ENCODE measurements at places on chromosomes 12 and 14. TPM values are rescaled to one million over a fixed set of nuclear protein-coding genes. Genes with fewer than 3 reads are reported as not detected.

GRCh38 chr12:105466901-105467598 is 136.6 kb downstream of the C12orf75 start:
- no peak for DNase-seq

- DNase-seq = no peak
Observed at GRCh38 chr14:77529963-77530362, 31.3 kb upstream of the ISM2 start.

DNA sequence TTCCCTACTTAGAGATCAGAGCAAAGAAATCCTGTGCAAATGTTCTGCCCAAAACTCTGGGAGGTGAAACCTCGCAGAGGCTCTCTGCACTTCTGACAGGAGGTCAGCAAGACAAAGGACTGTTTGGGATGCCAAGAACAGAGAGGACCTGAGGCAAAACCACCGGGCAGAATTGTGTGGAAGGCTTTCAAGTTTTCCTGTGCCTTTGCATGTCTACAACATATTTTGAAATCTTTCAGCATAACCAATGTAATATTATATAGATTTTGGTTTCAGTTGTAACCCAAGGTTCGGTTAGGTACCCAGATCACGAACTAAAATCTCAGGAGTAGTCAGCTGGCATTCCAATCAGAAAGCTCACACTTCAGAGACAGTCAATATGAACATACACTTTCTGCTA is 99.4 kb upstream of the PLEKHA5 start:
- DNase-seq = no peak

DNA sequence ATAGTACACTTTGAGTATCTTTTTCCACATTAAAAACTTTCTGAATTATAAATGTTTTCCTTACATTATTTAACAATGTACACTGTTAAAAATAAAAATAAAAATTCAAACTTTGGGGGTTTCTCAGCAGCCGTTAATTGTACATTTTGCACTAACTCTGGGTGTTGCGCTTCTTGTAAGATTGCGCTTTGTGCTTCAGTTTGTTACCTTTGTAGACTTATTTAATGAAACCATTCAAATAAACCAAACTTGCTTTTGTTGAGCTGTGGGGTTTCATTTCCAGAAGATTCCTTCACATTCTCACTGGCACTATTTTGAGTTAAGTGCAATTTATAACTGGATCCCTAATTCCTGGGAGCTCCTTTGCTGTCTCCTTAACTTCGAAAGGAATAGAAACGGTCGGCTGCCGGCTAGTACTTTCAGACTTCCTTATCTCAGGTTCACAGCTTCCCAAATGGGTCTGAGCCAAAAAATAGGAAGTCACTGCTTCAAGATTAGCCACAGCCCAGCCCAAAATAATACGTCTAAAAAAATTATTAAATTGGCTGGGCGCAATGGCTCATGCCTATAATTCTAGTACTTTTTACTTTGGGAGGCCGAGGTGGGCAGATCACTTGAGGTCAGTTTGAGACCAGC is 38.2 kb downstream of the RAD52 start:
- DNase-seq = no peak

The CLEC2D gene
- total RNA-seq = 5.4 TPM

The AQP6 gene
- total RNA-seq = not detected

The VASH1 gene
- 4.5 TPM for total RNA-seq

The PCNX4 gene
- 55.4 TPM for total RNA-seq

The P3H3 gene
- 5.0 TPM for total RNA-seq

The EIF2S3B gene
- 0.48 TPM for total RNA-seq
